ENCODE measurements at places on chromosomes 12 and 14.

DNA sequence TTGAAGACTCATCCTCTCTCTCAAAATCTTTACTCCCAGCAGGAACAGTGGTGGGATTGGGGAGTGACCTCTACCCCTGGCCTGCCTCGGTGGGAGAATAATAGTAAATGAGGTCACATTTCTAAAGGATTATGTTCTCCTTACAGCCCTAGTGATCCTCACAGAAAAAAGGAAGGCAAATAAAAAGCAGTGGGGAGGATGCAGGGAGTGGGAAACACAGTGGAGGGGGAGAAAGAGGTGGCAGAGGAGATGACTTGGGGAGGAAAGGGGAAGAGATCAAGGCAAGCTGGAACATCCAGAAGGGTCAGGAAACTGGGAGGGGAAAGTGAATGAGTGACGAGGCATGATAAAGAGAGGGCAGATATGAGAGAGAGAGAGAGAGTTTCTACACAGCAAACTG, 8.3 kb upstream of the SYNDIG1L start:
- no peak for DNase-seq

DNA sequence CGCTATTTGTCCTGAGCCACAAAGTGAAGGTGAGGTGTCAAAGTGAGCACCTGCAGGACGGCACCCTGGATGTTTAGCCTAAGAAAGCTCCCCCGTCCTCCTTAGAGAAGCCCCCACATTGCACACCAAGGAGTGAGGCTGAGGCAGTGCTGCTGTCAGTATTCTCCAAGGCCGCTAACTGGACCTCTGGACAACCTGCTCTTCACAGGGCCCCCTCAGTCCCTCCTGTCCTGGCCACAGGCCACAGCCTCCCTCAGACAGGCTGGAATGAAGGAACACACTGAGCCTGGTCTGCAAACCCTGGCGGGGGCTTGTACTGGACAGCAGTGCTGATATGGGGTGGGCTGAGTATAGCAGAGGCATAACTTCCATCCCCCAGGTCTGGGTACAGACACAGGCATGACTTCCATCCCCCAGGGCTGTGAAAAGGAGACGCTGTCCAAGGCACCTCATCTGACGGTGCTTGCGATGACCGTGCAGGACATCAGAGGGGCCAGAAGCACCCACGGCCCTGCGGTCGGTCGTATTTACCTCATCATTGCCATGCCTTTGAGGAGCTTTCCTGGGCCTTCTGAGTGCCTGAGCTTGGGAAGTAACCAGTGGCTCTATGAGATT, 82.4 kb upstream of the DIO3 start:
- no peak for DNase-seq

DNA sequence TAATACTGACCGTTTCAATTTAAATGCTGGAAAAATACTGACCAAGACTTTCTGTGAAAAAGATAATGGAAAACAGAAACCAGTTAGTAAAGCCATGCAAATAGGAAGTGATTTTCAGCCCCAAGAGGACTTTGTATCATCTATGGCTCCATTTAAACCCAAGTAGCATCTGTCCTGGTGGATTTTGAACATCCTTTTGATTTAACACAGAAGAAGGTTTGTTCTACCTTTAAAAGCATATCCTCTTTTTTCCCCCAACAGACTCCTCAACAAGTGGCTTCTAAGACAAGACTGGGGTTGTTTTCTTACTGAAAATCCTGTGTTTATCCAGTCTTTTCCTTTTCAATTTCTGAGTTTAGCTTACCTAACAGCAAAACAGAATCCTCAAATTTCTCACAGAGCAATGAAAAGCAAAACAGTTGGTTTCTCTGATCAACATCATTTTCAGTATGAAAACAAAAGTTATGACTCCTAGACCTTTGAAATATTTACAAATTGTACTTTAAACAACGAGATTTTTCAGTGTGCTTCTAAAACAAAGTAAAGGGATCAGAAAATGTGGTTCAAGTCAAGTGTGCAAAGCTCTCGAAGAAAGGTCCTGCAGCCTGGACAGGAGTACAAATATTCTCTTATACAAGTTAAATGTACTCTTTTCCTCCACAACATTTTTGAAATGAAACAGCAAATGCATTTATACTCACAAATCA, 2.9 kb downstream of the PHLDA1 start:
- DNase-seq = no peak

DNA sequence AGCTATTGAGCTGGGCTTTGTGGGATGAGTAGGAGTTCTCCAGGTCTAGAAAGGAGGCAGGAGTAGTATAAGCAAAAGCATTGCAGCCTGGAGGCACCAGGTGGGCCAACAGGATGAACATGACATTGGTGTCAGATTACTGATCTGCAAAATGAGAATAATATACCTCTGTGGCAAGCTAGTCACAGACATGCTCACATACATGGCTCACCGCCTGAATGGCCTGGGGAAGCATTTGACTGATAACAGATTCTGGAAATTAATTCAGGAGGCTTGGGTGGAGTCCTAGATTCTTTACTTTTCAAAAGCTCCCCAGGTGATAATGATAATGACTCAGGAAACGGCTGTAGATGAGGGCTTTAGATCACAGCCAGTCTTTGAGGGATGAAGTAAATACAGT, 709 bp downstream of the TCL1B start:
- no peak for DNase-seq

GRCh38 chr12:9856894-9857293, 12.3 kb downstream of the CLEC2B start:
- DNase-seq = no peak

Measured in HCEC 1CT (cell line).